NCI-H345 (cell line): ENCODE measurements at places on chromosomes 2 and 18.

- no peak for DNase-seq
Measured at GRCh38 chr2:219378163-219378851, 9.4 kb downstream of the DNPEP start.

- no peak for DNase-seq
Measured at GRCh38 chr2:94995553-94996304, 29.8 kb upstream of the MAL start.

DNA sequence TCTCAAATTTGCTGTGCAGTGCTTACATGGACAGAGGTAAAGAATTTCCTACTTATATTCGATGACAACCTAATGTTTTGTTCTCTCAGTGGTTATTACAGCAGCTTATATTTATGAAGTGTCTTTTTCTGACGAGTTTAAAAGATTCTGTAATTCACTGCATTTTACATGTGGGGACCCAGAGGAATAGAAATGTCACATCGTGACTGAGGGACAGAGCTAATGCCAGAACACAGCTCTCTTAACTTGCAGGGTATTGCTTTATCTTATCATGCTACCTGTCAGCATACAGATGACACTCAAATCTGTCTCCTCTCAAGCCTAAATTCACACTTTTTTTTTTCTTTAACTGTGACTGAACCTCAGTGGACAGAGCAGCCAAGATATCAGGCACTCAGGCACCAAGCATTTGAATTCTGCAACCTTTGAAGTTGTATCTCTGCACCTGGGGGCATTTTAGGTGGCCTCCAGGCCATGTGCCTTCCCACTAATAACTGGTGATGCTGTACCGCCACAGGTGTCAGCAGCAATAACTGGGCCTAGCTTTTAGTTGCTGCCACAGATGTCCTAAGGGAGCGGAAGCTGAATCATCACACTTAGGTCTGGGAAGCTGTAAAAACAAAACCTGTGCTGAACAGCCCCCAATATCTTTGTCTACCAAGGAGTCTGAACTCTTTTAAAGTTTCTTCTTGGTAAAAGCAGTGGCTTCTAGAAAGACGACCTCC, 315.8 kb upstream of the NRP2 start:
- no peak for DNase-seq

DNA sequence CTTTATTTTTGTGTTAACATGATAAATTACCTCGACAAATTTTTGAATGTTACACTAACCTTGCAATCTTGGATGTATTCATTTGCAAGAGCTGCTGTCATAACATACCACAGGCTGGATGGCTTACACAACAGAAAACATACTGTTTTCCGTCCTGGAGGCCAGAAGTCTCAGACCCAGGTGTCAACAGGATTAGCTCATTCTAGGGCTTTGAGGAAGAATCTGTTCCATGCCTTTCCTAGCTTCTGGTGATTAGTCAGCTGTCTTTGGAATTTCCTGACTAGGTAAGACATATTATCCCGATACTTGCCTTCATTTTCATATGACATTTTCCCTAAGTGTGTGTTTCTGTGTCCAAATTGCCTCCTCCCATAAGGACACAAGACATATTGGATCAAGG, 188.6 kb upstream of the CDH19 start:
- DNase-seq: no peak

GRCh38 chr2:162731917-162732804, 106.4 kb downstream of the KCNH7 start:
- DNase-seq: peak; percentile 34

DNA sequence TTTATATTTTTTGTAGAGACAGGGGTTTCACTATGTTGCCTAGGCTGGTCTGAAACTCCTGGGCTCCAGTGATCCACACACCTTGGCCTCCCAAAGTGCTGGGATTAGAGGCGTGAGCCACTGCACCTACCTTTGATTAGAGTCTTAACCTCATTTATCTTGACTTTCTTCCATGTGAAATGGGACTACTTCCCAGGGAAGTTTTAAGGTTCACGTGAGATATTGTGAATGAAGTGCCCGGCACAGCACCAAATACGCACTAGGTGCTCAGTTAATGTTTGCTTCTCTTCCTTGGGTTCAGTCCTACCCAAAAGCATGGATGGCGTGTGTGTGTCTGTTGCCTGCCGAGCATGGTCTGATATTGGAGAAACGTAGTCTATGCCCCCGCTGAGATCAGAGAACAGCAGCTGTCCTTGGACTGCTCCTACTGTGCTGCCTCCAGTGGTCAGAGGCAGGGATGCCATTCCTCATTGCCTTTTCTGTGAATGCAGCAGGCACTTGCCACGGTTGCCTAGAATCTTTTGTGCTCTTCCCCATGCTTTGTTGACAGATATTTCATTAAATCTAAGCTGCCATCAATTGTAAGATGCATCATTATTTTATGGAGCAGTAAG, 12.3 kb upstream of the TFCP2L1 start:
- DNase-seq: peak; percentile 83
